ENCODE measurements at places on chromosomes 7 and 10.

GRCh38 chr7:128270826-128271272 lies 29.8 kb downstream of the LEP start:
- no peak for DNase-seq

- no peak for DNase-seq
Observed at GRCh38 chr7:41579961-41580935, 122.6 kb downstream of the INHBA start.

- no peak for DNase-seq
Observed at GRCh38 chr7:75658369-75658768, 80.4 kb downstream of the HIP1 start.

GRCh38 chr7:128032605-128033235 lies 1.5 kb upstream of the LRRC4 start:
- no peak for DNase-seq

- DNase-seq = no peak
Observed at GRCh38 chr7:155291045-155291530, 6.6 kb upstream of the INSIG1 start.

DNA sequence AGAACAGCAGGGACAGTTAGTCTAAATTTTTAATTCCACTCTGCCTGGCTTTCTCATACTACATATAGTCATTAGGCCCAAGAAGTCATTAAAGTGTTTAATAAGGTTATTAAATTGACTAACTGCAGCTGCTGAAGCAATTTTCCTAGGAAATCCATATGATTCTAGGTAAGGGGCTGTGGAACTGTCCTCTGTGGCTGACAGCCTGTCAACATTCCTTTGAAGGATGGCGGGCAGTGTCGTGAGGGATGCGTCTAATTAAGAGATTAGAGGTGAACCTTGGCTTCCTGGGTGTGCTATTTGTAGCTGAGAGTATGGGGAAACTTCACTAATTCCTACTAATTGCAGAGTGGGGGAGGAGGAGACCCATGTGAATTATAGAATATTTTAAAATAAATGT lies 64.6 kb downstream of the SNX10 start:
- DNase-seq = no peak

- DNase-seq = no peak
Observed at GRCh38 chr7:72035266-72035665, 376.9 kb downstream of the CALN1 start.

DNA sequence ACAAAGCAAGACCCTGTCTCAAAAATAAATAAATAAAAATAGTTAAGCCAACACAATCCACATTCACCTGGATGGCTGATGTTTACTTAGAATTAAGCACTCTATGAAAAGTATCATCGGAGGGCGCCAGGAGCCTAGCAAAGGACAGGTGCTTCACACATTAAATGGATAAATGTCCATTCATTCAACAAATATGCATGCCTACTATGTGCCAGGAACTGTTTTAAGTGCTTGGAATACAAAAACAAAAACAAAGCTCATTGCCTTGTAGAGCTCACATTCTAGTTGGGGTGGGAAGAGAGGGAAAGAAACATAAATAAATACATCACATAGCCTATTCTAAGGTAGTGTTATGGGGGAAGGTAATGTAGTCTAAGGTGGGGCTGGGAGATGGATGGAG lies 4.1 kb downstream of the BAIAP2L1 start:
- no peak for DNase-seq

DNA sequence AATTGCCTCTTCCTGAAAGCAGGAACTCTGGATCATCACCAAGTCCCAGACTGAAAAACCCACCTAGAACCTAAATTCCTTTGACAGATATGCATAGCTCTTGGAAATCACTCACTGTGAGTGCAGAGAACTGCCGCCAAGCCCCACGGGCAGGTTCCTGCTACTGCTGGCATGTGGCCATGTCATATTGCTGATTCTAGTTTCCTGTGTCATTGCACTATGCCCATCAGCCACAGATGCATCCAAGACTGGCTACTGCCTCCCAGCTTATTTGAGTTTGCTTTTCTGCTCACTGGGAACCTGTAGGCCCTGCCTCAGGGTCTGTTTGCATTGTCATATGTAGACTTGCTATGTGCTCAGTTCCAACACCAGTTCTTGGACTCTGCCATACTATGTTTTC lies 786.0 kb downstream of the GRID1 start:
- no peak for DNase-seq

GRCh38 chr10:6457376-6457775 lies 122.7 kb downstream of the PRKCQ start:
- no peak for DNase-seq
